ENCODE measurements at places on chromosomes 12 and 14. TPM values are rescaled to one million over a fixed set of nuclear protein-coding genes. Genes with fewer than 3 reads are reported as not detected.

The SVOP gene
- total RNA-seq = not detected

The PRH2 gene
- total RNA-seq = not detected

The DPPA3 gene
- total RNA-seq = not detected

The HSPB8 gene
- 16.1 TPM for total RNA-seq

The CBLN3 gene
- total RNA-seq = 6.9 TPM

The CLEC4A gene
- 4.6 TPM for total RNA-seq

The ITGB7 gene
- 3.6 TPM for total RNA-seq

The CYP46A1 gene
- 3.7 TPM for total RNA-seq

The AHNAK2 gene
- 152 TPM for total RNA-seq

The GSKIP gene
- total RNA-seq = 16.5 TPM

DNA sequence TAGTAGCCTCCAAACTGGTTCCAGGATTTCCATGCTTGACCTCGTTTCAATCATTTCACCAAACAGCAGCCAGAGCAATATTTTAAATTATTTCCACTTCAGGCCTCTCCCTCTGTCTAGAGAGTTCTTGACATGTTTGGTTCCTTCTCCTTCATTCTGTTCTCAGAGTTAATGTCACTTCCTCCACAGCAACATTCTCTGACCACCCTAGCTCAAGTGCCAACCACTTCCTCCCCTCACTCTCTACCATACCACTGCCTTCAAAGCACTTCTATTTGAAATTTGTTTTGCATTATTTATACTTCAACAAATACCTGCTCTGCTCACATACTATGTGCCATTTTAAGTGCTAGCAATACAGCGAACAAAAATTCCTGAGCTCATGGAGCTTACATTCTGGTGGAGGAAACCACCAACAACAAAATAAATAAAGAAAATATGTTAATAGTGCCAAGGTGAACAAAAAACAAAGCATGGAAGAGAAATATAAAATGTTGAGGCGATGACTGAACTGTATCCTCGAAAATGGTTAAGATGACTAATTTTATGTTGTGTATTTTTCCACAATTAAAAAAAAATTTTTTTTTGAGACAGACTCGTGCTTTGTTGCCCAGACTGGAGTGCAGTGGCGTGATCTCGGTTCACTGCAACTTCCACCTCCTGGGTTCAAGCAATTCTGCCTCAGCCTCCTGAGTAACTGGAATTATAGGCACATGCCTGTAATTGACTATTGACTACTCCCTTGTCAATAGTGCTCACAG lies 17.3 kb downstream of the BAZ1A start:
- H3K4me1 ChIP-seq = no peaks in the 10 kb centered on the region
- peaks cover 27% of the 10 kb centered on the region for H3K36me3 ChIP-seq
- no peak overlapping the region for H3K4me3 ChIP-seq
- DNase-seq = no peak
- no peaks in the 10 kb centered on the region for H3K27me3 ChIP-seq
- H3K27ac ChIP-seq = no peak overlapping the region

DNA sequence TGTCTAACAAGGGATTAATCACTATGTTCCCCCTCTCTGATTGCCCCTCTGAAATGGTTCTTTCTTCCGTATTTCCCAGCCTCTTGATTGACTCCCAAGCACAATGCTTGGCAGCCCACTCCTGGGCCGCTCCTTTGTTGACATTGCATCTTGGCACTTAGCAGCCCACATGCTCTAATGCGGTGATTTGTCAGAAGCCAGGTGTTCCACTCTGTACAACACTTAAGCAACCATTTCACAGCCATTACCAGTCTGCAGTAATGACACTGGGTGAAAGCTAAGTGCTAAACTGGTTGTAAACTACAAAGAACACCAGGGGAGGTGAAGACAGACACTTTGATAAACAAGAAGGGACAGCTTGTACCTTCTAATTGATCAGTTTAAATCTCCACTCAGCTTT lies 353.5 kb downstream of the TMEM132D start:
- no peak overlapping the region for H3K27ac ChIP-seq
- H3K4me1 ChIP-seq = no peaks in the 10 kb centered on the region
- no peak overlapping the region for H3K4me3 ChIP-seq
- H3K27me3 ChIP-seq = no peaks in the 10 kb centered on the region
- no peaks in the 10 kb centered on the region for H3K36me3 ChIP-seq

DNA sequence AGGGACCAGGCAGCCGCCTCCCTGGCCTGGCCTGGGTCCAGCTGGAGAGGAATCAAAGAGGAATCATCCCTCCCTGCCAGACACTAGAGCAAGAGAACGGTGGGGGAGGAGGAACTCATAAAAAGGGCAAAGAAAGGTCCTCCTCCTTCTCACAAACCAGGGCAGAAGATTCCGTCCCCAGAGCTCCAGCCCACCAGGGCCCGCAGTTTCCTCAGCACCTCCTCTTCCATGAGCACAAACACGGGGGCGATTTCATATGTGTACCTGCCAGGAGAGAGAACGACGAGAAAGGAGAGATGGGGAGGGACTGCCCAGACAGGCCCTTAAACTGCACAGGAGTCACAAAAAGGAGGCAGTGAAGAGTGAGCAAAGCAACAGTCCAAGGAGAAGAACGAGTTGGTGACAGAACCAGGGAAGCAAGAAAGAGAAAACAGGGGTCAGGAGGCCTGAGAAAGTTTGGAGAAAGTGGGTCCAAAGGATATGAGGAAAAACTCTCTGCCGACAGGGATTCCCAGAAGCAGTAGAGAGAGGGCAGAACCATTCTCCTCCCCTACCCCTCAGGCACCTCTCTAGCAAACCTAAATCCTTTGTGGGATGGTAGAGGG lies 8.7 kb upstream of the ZNF740 start:
- no peak overlapping the region for H3K27ac ChIP-seq
- H3K27me3 ChIP-seq = no peaks in the 10 kb centered on the region
- peaks cover 18% of the 10 kb centered on the region for H3K4me1 ChIP-seq
- no peaks in the 10 kb centered on the region for H3K36me3 ChIP-seq
- DNase-seq = no peak

DNA sequence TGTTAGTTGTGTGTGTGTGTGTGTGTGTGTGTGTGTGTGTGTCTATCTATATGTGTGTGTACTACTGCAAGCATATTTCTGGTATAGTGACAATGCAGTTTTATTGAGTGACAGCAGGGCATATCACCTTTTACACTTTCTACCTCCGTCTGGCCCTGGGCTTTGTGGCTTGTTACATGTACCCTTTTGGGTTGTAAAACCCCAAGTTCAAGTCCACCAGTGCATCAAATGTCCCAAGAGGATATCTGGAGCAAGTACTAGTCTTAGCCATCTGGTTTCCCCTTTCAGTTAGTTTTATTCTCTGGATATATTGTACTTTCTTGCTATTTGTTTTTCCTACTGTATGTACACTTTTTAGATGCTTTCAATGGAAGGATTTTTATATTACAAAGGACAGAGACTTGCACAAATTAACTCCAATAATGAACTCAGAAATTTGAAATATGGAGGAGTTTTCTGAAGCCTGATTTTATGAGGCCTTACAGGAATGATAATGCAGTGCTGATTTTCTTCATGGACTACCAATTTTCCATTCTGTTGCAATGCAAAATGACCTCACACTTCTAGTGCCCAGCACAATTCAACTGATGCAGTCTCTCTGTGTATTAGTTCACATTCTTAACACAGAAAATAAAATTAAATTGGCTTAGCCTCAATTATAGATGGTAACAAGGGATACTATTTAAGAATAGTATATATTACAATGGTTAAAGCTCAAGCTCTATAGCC lies 29.1 kb downstream of the SLC16A7 start:
- H3K4me3 ChIP-seq = no peak overlapping the region
- no peaks in the 10 kb centered on the region for H3K36me3 ChIP-seq
- no peaks in the 10 kb centered on the region for H3K27me3 ChIP-seq
- peaks cover 5% of the 10 kb centered on the region for H3K4me1 ChIP-seq
- no peak for DNase-seq

DNA sequence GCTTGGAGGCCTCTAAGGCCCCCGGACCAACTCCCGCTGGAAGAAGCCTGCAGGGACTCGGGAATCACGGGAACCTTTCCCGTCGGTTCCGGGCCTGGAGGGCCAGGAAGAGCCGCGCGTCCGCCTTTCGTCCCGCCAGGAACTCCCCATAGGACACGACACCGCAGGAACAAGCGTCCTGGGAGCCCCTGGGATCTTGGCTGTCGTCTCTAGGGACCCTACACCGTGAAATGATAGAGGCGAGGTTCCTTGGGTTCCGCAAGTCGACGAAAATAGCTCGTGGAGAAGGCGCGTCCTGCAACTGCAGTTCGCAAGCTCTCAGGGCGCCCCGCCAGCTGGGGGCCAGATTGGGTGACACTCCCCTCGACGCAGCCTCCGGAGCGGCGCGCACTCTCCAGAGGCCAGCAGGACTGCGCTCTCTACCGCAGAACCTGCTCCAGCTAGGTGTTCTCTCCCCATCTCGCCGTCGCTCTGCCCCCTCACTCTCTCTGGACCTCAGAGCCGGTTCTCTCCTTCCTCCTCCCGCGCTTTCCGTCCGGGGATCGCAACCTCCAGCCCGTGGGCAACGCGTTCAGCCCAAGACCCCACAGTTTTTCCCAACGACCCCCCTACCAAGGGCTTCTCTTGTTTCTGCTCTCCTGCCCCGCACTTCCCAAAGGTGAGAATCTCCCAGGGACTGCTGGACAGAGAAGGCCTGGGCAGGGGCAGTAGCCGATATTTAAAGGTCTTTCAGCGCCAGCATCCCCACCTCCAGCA lies 776 bp downstream of the BMP4 start:
- H3K27ac ChIP-seq = peak overlapping the region; percentile 86
- no peak for DNase-seq
- peak overlapping the region; percentile 43 for H3K4me3 ChIP-seq
- H3K27me3 ChIP-seq = peaks cover 65% of the 10 kb centered on the region
- peaks cover under 1% of the 10 kb centered on the region for H3K36me3 ChIP-seq
- H3K4me1 ChIP-seq = peaks cover 14% of the 10 kb centered on the region

DNA sequence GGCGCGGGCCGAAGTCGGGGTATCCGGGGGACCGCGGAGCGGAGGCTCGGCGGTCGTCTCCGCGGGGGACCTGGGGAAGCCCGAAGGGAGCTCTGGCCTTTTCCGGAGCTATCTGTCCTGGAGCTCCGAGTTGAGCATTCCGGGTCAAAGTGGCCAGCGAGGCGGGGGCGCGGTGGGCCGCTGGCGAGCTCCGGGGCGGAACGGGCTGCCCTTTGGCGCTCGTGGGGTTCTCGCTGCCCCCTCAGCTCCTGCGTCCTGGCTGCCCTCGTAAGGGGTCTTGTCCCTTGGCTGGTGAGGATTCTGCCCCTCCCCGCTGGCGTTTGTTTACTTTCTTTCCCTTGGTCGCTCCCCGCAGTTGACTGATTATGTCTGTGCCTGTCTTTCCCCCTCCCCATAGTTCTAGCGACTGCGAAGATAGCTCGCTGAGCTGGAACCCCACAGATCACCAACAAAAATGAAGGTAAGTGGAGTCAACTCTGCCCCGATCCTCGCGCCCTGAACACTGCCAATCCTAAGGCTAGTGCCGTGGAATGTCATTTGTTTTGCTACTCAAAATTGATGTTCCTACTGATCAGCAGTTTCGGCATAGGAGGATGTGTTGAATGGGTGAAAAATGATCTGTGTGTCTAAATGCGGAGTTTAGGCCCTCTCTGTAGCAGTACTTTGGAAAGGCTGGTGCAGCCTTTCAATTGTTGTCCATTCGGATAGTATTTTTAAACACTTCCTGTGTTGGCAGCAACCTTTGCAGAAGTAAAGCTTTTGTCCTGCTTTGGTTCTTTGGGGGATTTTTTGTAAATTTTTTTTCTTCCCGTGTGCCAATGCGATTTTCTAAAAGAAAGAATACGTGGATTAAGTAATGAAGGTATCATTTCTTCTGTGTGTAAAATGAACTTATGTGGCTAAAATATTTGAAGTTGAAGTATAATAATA lies 1.3 kb downstream of the ARID4A start:
- peak overlapping the region; percentile 87 for H3K4me3 ChIP-seq
- H3K27me3 ChIP-seq = no peaks in the 10 kb centered on the region
- H3K36me3 ChIP-seq = peaks cover 22% of the 10 kb centered on the region
- peak overlapping the region; percentile 89 for H3K27ac ChIP-seq
- peaks cover 49% of the 10 kb centered on the region for H3K4me1 ChIP-seq

DNA sequence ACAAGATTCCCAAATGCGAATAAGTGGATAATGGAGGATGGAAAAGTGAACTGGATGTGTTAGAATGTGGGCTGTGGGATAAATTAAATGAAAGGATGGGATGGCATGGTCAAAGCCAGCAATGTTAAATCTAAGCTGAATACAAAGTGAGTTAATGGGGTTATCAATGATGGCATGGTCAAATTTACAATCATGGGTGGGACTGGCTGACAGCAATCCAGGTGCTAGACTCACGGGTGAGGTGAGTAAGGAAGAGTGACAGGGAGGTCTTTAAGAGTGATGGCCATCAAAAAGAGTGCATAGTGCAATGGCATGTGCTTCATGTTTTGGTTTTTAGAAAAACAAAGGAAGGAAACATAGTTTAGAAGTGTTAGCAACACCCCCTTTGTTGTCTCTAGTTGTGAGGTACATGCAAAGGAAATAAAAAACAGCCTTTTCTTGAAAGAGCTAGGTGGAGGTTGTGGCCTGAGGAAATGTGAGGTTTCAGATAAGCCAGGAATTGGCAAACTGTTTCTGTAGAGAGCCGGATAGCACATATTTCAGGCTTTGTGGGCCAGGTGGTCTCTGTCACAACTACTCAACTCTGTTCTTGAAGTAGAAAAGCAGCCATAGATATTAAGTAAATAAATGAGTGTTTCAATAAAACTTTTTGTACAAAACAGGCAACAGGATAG lies 328.7 kb downstream of the RPL10L start:
- no peaks in the 10 kb centered on the region for H3K27me3 ChIP-seq
- no peak overlapping the region for H3K4me3 ChIP-seq
- H3K27ac ChIP-seq = no peak overlapping the region
- no peak for DNase-seq

DNA sequence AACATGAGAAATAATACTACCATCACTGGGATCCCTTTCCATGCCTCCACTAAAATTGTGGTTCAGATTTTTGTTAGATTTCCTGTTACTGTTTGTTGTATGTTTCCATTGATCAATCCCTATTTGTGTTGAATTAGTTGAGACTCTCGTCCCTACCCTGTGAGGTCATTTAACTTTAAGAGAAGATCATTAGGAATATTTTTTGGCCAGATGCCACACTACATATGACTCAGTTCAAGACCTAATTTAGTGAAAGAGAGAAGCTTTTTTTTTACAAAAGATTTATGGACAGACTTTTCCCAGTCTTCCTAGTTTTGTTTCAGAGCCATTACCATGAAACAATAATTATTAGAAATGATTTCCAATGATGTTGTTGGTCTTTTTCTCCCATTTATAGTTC lies 35.5 kb downstream of the CPSF6 start:
- H3K4me3 ChIP-seq = no peak overlapping the region
- DNase-seq = no peak
- no peaks in the 10 kb centered on the region for H3K27me3 ChIP-seq
- H3K4me1 ChIP-seq = no peaks in the 10 kb centered on the region

GRCh38 chr14:39102969-39103957 lies at the start of gene SEC23A:
Gene SEC23A, minus strand, starts transcription at chr14:39103235. Its CDS starts 7,117 bp downstream, at chr14:39096118.
- no peaks in the 10 kb centered on the region for H3K27me3 ChIP-seq
- no peaks in the 10 kb centered on the region for H3K36me3 ChIP-seq
- H3K4me3 ChIP-seq = peak within 1 kb of the TSS; percentile 77
- peak within 1 kb of the TSS; percentile 99 for H3K27ac ChIP-seq
- DNase-seq = peak; percentile 85
- peaks cover 48% of the 10 kb centered on the region for H3K4me1 ChIP-seq
